ENCODE measurements at places on chromosomes 6 and 20. TPM values are rescaled to one million over a fixed set of nuclear protein-coding genes. Genes with fewer than 3 reads are reported as not detected.

The TREM2 gene
- 0.52 TPM for total RNA-seq

The PKIG gene
- 37.1 TPM for total RNA-seq

The LGSN gene
- not detected for total RNA-seq

The FOXO3 gene
- 30.8 TPM for total RNA-seq

The ERGIC3 gene
- total RNA-seq = 328 TPM

The EYS gene
- 2.1 TPM for total RNA-seq

The CBLN4 gene
- total RNA-seq = 0.52 TPM

Data from skeletal muscle tissue (tissue), 5 donors.